ENCODE measurements at places on chromosomes 11 and 22. TPM values are rescaled to one million over a fixed set of nuclear protein-coding genes. Genes with fewer than 3 reads are reported as not detected.

- DNase-seq: no peak
These were observed 14.2 kb downstream of the SMPD1 start for GRCh38 chr11:6404342-6405051.

GRCh38 chr11:105054723-105055493 lies 9.8 kb upstream of the CARD16 start:
- no peak for DNase-seq

DNA sequence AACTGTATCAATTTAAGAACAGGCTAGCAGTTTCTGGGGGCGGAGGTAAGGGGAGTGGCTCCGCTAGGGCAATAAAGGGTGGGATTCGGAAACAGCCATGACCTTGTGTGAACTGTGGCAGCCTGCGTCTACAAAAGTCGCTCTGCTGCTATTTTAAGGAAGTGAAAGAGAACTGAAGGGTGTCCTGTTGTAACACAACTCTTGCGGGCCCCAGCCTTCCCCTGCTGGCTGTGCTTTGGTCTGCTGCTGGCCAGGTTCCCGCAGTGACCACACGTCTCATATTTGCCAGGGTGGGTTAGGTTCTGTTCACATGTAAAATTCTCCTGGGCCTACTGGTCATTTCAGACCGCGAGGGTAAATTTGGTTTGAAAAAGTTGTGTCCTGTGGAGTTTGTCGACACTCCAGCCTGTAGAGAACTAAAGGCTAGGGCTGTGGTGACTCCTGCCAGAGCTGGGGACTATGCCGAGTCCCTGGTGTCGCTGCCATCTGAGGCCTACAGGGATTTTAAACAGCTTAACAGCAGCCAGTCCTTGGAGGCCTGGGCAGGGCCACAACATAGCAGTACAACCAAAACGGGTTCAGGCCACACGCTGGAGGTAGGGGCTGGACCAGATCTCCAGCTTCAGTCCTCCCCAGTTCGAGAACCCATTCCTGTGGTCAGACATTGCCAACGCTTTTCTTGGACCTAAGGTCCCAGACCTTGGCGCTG lies 1.1 kb upstream of the PPFIBP2 start:
- DNase-seq: peak; percentile 75

DNA sequence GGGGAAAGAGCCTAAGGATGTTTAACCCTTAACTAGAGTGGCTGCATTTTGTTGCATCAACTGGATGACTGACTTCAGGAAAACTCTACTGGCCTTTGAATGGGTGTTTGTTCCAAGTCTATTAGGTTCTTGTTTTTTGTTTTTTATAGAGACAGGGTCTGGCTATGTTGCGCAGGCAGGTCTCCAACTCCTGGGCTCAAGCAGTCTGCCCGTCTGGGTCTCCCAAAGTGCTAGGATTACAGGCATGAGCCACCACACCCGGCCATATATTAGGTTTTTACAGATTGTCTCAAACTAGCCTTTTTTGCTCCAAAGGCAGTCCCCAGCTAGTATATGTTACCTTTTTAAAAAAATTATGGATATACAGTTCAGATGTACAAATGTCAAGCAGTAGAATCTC lies 1.1 kb downstream of the SMARCB1 start:
- no peak for DNase-seq

DNA sequence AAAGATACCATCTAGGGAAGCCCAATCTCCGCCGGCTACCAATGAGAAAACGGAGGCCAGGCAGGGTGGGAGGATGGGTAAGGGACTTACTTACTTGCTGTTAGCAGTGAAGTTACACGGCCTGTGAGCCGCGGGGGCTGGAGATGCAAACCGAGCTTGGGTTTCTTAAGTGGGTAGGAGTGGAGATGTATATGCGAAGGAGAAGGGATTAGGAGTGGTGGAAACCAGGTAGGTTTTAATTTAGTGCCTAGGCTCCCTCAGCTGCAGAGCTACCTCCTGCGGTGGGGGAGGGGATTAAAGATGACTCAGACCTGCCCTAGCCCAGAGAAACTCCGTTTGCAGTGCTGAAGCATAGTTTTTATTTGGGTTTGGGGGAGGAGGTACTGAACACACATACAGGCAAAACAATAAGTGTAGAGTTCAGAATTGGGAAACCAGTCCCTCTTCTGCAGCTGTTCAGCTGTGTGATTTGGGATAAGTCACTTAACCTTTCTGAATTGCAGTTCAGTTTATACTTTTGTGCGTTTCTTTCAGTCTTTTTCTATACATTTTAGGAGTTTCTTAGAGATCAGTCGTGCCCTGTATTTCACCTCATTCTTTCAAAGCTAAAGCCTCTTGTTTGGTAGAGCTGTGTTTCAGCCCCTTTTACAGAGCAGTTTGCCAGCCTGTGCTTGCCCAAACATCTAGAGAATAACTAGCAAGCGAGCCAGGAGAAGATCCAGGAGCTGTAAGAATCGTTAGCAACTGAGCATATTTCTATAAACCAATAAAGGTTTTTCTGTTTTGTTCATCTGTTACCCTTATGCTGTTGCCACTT lies 596 bp upstream of the TNRC6B start:
- no peak for DNase-seq

GRCh38 chr11:131868629-131869507 lies 498.5 kb downstream of the NTM start:
- no peak for DNase-seq

DNA sequence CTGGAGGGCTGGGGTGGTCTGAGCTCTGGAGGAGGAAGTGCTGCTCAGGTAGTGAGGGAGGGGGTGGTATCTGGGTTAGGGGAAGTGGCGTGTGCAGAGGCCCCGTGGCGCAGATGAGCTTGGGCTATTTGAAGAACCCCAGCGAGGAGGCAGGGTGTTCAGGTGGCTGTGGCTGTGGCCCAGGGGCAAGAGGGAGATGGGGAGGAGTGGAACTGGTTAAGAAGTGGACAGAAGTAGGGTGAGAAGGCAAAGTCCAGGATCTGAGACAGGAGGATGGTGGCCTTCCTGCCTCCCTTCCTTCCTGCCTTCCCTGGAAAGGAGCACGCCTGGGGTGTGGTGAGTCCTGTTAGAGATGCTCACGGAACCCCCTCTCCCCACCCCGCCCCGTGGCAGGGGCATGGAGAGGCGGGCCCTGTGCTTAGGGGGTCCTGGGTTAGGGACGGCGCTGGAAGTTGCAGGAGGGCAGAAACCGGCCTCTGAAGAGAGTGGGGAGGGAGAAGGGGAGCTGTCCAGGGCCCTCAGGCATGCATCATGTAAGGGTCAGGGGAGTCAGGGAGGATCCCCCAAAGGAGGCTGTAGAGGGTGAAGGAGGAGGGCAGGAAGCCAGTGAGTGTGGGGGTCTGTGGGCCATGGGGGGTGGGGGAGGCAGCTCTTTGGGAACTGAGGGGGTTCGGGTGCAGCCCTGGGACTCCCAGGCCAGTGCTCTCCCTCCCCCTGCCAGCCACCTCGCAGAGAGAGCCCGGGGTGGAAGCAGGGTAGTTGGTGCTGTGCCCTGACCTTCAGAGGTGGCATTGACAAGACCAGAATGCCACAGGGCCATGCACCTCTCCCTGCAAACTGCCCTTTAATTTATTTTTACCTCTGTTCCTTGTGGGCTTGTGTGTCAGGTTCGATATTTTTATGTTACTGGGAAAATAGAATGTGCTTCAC lies 63.7 kb upstream of the PARVG start:
- no peak for DNase-seq

DNA sequence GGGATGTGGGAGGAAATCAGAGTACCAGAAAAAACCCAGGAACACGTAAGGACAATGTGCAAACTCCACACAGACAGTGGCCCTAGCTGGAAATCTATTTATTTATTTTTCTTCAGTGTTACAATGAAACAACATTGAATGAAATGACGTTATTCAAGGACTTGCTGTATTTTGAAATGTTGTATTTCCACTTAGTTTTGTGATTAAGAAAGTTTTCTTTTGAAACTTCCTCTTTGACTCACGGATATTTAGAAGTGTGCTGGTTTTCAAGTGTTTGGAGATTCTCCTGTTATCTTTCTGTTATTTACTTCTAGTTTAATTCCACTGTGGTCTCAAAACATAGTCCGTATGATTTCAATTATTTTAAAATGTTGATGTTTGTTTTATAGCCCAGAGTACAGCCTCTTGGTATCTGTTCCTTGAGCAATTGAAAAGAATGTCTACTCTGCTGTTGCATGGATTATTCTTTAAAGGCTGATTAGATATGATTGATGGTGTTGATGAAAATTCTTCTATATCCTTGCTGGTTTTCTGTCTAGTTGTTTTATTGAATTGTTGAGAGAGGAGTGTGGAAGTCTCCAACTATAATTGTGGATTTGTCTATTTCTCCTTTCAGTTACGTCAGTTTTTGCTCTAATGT lies 141.0 kb downstream of the ARHGAP20 start:
- DNase-seq: no peak

DNA sequence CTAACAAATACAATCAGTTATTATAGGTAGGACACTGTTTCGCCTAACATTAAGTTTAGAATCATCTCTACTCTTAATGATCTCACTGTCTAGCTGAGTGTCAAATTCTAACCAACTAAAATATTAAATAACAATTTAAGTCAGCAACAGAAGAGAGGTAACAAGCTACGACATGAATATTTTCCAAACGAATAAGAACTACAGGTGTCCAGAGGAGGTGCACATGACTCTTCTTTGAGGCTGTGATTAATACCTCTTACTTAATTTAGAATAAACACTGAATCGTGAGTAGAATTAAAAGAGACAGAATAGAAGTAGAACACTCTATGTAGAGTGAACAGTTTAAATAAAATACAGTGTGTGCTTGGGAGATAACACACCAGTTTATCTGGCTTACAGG lies 619.0 kb upstream of the ARHGAP42 start:
- no peak for DNase-seq

DNA sequence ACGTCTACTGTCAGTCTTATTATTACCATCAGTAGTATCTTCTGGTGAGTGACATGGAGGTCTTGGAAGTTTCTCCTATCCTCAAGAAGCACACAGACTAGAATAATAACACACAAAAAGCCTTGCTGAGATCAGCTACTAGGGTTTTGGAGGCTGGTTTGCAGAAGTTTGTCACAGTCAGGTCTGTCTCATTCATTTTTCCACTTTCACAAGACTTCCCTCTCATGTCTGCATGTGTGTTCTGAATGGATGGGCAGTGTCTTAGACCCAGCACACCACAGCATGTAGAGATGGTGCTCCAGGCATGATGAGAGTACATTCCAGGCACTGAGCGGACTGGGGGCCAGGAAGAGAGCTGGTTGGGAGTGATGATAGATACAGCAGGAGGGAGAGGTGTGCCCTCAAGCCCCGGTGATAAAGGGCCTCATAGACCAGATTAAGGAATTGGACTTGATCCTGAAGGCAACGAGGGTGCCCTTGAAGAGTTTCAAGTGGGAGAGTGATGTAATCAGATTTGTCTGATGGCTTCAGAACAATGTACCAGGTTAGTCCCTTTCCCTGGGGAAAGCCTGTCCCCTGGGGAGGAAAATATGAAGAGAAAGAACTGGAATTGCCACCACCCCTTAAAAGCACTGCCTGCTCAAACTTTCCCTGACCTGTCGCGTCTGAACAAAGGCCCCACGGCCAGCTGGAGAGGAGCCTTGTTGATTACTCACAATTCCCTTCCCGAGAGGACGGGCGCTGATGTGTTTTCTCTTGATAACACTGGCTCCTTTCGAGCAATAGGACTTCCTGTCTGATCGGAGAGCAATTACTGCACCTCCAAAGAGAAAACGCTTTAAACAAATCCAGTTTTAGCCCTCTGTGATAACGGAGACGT lies 45.1 kb upstream of the LMO2 start:
- DNase-seq: peak; percentile 92

- no peak for DNase-seq
These were observed 268.4 kb downstream of the ETS1 start for GRCh38 chr11:128318856-128319474.

- no peak for DNase-seq
These were observed 113.8 kb upstream of the SORL1-AS1 start for GRCh38 chr11:121566279-121567168.

DNA sequence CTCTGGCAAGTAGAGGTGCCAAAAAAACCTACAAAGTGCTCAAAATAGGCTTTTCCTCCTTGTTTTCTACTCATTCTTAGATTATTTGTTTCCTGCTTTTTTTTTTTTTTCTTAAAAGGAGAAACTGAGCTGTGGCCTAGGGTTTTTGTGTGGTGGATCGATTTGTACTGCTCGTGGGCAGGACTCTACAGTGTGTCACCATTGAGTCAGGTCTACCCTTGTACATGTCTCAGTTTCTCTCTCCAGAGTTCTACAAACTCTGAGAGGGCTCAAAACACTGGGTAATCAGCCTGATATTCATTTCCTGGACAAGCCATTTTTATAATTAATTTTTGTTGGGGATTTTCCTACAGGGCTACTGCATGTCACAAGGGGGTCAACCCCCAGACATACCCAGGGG lies 5.2 kb upstream of the CASP4 start:
- no peak for DNase-seq

DNA sequence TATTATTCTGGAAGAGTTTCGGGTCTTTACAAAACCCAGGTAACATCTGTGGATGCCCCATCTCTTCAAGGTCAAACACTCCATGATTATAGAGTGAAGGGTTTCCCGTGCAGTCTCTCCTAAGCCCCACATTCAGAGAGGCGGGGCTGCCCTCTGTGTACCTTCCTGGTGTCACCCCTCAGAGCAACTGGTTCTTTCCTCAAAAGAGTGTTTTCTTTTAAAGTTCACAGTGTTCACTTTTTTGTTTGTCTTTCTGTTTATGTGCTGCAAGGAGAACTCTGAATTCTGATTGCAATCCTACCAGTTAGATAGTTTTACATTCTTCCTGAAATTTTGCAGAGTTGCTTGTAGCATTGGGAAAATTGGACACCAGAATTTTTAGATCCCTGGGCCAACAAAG lies 190.2 kb downstream of the ADAMTS15 start:
- DNase-seq: no peak

GRCh38 chr11:11528986-11529385 lies 92.8 kb downstream of the GALNT18 start:
- no peak for DNase-seq

- DNase-seq: no peak
These were observed 2.8 kb downstream of the CRYAB start for GRCh38 chr11:111908639-111909305.

DNA sequence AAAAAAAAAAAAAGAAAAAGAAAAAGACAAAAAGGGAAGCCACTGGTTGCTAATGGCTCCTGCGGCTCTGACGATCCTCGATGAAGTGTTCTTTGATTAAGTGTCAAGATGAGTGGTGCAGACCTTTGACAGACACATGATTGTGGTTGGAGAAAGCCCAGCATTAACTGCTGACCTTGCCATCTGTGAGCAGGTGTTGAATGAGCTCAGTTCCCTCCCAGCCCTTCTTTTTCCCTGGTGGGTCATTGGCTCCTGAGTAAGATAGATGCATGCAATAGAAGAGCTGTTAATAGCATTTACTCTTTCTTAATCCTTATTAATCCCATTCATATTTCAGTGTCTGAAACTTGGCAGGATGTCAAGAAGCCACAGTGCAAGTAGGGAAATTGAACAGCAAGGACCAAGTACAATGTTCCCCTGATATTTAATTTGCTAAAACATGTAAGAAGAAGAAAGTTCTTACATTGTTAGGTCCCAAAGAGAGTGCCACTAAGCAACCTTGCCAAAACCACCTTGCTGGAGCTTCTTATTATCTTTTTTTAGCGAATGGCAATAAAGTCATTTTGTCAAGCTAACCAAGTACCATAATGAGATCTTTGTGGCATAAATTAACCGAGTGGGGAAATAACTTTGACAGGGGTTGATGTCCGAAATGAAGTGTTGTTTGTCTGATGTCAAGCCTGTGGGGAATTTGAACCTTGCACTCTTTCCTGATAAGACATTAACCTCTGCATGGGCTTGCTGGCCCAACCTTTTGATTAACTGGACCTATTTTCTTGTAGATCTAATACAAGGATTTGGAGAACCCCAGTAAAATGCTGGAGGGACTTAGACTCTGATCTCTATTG lies 113.7 kb downstream of the PTPRJ start:
- DNase-seq: no peak

- no peak for DNase-seq
These were observed 47.2 kb downstream of the CYTH4 start for GRCh38 chr22:37329238-37330140.

Gene APOL1
- 4.1 TPM for total RNA-seq

Gene SPATA19
- not detected for total RNA-seq

Gene SYNGR1
- total RNA-seq: 32.1 TPM
